Activated T-cell treated with anti-CD3 and anti-CD28 coated beads, Interleukin-2, amount 50 U/mL, for 72 hours (primary cell): ENCODE measurements at places on chromosomes 1 and 21.

DNA sequence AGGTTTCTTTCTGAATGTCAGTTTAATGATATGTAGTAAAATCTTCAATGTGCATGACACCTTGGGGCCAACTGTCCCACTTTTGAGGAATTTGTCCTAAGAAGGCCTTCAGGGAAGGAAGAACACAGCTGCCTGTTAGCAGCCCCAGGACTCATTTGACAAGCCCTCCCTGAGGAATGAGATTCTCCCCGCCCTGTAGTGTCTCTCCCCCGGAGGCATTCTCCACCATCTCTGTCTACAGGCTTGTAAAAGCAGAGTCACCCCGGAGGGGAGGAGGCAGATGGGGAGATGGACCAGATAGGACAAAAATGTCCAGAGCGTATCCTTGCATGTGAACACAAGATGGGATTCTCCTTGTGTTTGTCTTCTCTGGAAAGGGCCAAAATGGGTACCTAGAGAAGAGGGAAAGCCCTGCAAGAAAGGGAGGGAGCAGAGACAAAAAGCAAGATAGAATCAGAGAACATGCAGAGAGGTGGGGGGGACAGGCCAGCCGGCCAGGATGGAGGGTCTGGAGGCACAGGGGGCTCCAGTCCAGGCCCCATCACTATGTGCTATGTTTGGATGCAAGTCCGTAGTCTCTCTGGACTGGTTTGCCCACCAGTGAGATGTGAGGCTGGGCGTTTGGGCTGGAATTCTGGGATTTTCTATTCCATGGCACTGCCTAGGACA is 12.0 kb upstream of the WNT3A start:
- DNase-seq = no peak

DNA sequence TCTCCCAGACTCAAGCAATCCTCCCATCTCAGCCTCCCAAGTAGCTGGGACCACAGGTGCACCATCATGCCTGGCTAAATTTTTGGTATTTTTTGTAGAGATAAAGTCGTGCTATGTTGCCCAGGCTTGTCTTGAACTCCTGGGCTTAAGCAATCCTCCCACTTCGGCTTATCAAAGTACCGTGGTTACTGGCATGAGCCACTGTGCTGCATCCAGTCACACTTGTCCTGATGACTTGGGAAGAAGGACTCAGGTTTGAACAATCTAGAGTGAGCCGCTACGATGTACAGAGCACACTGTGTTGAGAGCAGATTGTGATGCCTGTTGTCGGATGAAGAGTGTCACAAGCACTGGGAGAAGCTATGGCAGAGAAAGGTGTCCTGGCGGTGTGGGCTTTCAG is 27.2 kb downstream of the RNF187 start:
- DNase-seq = no peak

DNA sequence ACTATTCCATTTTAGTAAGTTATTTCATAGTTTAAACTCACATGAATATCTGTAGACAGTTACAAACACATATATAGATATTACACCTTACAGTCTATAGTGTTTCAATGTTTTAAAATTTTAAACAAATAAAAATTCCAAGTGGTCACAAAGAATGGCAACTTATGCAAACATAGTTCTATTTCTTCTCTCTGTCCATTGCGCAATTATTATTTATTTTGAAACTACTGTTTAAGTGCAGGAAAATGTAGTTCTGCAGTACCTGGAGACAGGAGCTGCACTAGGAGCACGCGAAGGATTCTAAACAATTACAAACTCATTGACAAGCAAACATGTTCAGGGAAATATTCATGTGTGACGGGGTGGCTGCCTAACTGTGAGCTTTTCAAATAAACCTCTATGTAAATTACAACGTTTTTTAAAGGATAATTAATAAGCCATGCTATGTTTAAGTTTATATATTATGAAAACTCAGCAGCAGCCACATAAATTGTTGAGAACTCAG is 312.0 kb upstream of the DUSP10 start:
- DNase-seq = no peak

GRCh38 chr1:207822124-207822601 is 70.3 kb downstream of the CD46 start:
- DNase-seq = no peak

DNA sequence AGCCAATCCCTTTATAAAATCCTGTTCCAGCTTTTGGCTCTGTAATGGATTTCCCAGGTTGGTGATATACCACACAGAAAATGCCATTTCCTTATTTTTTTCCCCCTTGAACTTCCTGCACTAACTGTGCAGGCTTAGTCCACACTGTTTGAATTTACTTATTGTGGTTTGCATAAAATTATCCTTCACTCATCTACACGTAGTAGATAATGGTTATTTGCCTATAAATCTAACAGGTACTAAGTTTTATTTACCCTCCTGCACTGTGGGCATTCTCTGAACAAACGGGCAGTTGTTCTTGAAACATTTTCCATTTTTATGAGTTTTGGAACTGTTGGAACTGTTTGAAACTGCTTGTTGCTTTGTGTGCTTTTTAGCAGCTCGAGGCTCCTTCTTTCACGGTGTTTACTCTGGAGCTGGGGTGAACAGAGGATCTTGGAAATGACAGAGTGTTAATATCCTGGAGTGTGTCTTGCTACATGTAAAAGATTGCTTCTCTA is 23.0 kb upstream of the KIFAP3 start:
- no peak for DNase-seq

GRCh38 chr1:222390181-222390580 is 157.7 kb downstream of the HHIPL2 start:
- DNase-seq = no peak

- DNase-seq = no peak
Measured at GRCh38 chr21:41361053-41361785, 608 bp upstream of the MX2 start.

DNA sequence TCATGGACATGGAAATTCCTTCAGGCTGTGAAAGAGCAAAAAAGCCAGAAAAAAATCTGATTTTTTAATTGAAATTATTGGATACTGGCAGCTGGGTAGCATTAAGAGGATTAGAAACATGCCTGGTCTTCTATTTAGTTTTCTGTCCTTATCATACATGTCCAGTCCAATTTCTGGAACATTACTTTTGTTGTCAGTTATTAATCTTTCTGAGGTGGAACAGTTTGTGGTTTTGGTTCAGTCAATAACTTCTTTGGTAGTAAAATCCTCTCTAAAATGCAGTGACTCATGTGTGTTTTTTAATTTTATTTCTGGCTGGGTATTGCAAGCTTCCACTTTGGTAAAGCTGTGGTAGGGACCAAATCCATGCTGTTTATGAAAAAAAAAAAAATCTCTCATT is 687.0 kb upstream of the ADGRL2 start:
- DNase-seq = no peak

GRCh38 chr1:94873520-94874351 is 53.2 kb downstream of the CNN3 start:
- no peak for DNase-seq
